ENCODE measurements at places on chromosomes 5 and 9.
A peak's percentile ranks its signal among the peaks of the same experiment; 100 is the strongest.

GRCh38 chr5:157549283-157549629 is 26.3 kb downstream of the ADAM19 start:
- no peak for DNase-seq

DNA sequence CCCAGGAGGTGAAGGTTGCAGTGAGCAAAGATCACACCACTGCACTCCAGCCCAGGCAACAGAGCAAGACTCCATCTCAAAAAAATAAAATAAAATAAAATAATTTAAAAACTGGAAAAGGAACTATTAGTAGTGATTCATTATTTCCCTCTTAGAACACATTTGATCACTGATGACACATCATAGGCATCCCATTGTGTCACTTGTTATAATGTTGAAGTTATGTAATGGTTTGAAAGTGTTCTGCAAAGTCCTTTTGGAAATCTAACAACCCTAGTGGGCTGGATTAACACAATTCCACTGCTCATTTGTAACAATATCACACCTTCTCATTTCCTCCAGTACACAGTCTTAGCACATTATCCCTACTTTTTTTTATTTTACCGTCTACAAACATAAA is 81.8 kb upstream of the LMNB1 start:
- no peak for DNase-seq

GRCh38 chr5:144522698-144523097 is 352.0 kb downstream of the KCTD16 start:
- no peak for DNase-seq

DNA sequence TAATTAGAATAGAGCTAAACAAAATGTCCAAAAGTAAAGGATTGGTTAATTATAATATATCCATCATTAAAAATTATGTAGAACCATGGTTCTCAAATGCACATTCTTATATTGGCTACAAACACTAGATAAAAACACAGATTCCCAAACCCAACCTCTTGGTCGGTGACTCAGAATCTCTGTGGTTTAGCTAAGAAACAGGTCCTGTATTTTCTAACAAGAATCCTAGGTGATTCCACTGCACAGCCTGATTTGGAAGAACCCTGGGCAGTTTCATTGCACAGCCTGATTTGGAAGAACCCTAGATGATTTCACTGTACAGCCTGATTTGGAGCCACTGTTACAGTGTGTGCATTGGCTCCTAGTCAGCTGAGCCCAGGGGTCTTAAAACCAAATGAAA is 67.9 kb downstream of the KIAA1958 start:
- DNase-seq: no peak

- DNase-seq: no peak
Observed at GRCh38 chr9:81474792-81475191, 214.6 kb downstream of the TLE1 start.

DNA sequence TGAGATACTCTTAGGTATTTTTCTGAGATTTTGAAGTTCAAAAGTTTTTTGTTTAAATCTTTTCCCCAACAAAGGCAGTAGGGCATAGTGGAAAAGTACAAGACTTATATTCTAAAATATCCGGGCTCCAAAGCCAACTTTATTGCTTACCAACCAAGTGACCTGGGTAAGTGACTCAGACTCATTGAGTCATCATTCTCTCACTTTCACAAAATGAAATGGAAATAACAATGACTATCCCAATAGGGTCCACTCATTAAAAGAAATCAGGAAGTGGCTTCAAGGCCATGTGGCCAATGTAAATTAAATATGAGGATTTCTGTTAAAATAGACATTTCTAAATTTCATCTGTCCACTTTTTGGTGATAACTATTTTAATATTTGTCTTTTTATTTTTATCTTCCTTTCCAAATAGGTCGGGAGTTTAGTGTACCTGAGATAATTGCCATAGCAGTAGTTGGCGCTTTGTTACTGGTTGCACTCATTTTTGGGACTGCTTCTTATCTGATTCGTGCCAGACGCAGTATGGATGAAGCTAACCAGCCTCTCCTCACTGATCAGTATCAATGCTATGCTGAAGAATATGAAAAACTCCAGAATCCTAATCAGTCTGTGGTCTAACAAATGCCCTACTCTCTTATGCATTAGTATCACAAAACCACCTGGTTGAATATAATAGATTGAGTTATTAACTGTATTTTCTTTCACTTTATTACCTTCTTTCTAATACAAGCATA is 15.5 kb downstream of the TYRP1 start:
- peak; percentile 41 for DNase-seq

GRCh38 chr9:93684806-93685543 is 108.6 kb downstream of the PHF2 start:
- no peak for DNase-seq

- DNase-seq: no peak
Observed at GRCh38 chr5:134576386-134577021, 51.0 kb downstream of the JADE2 start.

- DNase-seq: no peak
Observed at GRCh38 chr5:63602971-63603370, 359.3 kb downstream of the HTR1A start.

GRCh38 chr9:12464400-12464799 is 228.8 kb upstream of the TYRP1 start:
- DNase-seq: no peak

DNA sequence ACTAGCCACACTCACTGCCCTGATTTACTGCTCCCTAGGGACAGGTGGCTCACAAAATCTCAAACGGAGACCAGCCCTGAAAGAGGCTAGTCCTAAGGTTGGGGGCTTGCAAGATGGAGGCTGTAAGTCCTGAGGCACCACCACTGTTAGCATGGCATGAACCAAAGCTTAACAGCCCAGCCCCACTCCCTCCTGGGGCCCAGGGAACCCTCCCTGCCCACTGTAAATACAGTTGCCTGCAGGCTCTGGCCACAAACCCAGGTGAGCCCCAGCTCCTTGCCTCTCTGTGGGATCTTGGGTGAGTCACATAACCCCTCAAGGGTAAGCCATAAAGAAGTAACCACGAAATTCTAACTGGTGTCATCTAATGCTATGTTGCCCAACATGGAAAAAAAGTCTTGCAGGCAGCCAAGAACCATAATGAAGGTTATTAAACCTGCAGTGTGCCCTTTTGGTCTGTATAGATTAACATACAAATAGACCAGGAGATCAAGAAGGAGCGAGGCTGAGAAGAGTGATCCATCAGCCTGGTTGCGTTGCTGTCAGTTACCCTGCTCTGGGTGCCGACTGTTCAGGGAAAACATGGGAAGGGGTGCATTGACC is 1.7 kb upstream of the POMT1 start:
- DNase-seq: peak; percentile 26

GRCh38 chr5:132257131-132258101 is at the start of gene PDLIM4:
Gene PDLIM4 (plus strand): TSS chr5:132257696. CDS start chr5:132257735, 39 bp downstream.
- no peak for DNase-seq

DNA sequence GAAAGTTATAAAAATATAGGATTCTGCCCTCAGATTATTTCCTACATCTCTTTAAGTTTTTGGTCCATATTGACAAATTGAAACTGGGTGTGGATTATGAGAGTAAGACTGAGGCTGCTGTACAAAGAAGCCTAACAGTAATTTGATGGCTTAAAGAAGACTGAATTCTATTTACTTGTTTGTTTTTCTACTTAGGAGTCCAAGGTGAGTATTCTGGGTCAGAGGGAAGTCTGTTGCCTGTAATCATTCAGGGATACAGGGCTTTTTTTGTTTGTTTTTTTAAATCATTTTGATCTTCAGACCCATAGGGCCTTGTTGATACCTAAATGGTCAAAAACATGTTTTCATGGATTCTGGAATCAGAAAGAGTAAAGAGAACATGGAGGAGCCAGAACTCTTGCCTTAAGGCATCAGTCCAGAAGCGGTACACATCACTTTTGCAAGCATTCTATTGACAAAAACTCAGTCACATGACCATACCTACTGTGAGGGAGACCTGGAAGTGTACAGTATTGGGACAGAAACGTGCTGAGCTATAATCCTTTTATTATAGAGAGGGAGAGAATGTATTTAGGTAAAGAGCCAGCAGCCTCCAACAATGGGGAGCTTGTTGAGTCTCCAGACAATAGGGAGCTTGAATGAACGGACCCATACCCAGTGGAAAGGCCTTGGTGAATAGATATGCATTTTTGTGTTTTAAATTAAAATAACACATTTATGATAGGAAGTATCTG is 102.7 kb downstream of the LRRC70 start:
- DNase-seq: no peak

GRCh38 chr5:1015507-1015906 is 6.9 kb downstream of the NKD2 start:
- DNase-seq: no peak

GRCh38 chr5:158807946-158808345 is 291.8 kb downstream of the EBF1 start:
- DNase-seq: no peak

- DNase-seq: no peak
Observed at GRCh38 chr9:137076636-137077009, 694 bp upstream of the UAP1L1 start.
